ENCODE measurements at places on chromosomes 16 and 17.

GRCh38 chr17:17164676-17165075 lies 41.5 kb downstream of the PLD6 start:
- no peak for DNase-seq

GRCh38 chr16:10280262-10281170 lies 98.3 kb upstream of the GRIN2A start:
- no peak for DNase-seq

DNA sequence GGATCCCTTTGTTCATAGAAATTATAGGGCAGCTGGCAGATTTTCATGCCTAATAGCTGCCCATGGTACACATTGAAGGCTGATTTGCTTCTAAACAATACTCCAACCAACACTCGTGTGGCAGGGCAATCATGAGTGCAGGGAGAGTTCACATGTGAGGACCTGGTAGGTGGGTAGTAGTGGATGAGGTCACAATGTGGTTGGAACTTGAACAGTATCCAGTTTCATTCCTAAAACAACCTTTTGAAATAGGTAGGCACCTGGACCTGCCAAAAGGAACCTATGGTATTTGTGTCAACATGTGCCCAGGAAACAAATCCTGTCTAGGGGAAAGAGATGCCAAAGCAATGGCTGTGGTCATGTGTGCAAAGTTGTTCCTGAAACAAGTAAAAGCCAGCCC lies 32.8 kb downstream of the CCL4 start:
- DNase-seq = no peak

DNA sequence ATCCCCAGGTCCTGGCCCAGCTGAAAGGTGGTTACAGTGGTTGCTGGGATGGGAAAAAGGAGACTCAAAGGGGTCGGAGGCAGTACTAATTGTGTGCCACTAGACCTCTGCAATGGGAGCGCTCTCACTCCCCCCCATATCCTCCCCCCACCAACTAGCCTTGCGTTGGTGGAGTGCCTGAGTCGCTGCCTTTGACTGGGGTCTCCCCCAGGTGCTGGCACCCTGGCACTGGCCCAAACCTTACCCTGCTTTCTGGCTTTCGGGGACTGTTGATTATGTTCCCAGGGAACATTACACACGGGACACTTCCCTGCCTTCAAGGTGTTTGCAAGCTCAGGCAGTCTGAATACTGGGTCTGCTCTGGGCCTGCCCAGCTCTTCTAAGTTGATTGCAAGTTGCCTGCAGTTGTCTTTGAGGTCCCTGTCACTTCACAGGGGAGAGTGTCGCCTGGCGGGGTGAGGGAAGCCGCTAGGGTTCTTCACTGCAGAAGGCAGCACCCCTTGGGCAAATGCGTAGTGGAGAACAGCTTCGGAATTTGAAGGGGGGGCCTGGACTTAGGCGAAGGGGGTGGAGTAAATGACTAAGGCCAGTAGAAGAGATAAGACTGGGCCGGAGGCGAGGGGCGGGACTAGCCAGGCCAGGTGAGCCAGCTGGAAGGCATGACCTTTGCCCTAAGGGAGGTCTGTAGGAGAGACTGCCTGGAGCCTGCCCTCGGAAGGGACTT lies 98.0 kb downstream of the RAB11FIP4 start:
- DNase-seq = no peak

DNA sequence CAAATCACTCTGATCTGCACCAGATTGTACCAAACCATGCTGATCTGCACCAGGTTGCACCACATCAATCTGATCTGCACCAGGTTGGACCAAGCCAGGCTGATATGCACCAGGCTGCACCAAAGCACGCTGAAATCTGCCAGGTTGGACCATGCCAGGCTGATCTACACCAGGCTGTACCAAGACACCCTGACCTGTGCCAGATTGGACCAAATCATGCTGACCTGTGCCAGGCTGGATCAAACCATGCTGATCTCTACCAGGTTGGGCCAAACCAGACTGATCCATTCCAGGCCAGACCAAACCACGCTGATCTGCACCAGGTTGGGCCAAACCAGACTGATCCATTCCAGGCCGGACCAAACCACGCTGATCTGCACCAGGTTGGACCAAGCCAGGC lies 15.5 kb downstream of the QRICH2 start:
- DNase-seq = no peak

- no peak for DNase-seq
These were observed 5.0 kb downstream of the NFATC3 start for GRCh38 chr16:68090130-68090529.

DNA sequence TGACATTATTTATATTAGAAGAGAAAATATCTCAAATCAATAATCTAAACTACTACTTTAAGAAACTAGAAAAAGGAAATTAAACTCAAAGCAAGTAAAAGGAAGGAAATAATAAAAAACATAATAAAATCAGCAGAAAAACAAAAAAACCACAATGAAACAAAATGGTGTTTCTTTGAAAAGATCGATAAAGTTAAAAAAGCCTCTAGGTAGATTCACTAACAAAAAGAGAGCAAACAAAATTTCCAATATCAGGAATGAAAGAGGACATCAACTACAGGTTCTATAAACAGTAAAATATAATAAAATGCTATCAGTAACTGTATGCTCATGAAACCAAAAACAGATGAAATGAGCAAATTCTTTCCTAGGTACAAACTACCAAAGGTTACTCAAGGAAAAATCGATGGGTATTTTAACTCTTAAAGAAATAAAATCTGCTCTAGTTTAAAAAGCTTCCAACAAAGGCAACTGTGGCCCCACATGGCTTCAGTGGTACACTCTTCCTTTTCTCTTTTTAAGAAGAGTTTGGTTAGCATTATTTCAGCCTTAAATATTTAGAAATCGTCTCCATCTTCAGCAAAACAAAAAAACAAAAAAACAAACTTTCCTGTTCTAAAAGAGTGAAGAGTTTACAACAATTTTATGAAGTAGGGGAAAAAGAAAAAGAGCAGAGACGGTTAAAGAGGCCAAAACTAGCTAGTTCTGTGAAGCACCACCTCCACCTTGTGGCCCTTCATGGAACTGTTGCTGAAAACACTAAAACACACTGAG lies 102.2 kb downstream of the TRIM37 start:
- DNase-seq = peak; percentile 33

- no peak for DNase-seq
These were observed 19.4 kb upstream of the SSTR5 start for GRCh38 chr16:1053121-1053521.

DNA sequence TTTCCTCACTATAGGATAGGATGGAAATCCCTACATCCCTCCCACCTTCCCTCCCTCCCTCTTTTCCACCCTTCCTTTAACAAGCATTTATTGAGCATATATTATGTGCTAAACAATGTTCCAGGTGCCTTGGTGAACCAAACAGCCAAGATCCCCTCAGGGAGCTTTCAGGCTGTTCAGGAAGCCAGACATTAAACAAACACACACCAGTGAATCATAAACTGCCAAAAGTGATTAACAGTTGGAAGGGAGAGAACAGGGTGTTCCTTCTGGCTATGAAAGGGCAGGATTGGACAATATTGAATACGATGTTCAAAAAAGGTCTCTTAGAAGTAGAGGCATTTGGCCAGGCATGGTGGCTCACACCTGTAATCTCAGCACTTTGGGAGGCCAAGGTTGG lies 22.8 kb upstream of the CNEP1R1 start:
- no peak for DNase-seq

- no peak for DNase-seq
These were observed 28.9 kb downstream of the COX10 start for GRCh38 chr17:14098246-14098645.

- peak; percentile 46 for DNase-seq
These were observed 909 bp upstream of the RSL1D1 start for GRCh38 chr16:11852092-11852809.

GRCh38 chr17:29764748-29765147 lies 142.0 kb upstream of the CORO6 start:
- DNase-seq = no peak

DNA sequence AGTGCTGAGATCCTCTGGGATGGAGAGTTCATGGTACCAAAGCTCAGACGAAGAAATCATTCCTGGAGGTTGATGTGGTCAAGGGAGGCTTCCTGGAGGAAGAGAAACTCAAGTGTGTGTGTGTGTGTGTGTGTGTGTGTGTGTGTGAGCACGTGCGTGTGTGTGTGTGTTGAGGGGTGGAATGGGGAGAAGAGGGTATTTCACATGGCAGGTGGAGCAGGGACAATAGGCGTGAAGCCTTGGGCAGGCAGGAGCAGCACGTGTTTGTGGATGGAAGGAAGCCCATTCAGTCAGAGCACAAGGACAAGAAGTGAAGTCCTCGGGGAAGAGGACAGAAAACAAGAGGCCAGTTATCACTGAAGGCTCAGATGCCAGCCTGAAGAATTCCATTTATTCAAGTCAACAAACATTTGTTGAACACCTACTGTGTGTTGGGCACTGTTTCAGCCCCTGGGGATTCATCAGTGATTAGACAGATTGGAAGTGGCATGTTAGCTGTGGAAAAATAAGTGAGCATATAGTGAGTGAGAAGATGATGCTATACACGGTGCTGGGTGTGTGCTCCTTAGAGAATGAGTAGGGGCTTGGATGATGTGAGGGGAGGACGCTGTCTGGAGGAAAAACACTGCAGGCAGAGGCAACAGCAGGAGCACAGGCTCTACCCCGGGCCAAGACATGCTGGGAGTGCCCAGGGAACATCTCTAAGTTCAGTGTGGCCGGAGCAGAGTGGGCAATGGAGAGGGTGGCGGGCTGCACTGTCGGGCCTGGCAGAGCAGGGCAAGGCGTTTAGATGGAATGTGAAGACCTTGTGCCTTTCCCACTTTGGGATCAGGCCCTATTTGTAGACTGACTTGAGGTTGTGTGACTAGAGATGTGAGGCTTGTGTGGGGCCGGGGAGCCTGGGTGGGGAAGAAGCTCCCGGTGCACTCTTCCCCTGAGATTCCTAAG lies 267.1 kb downstream of the CBLN1 start:
- DNase-seq = no peak

GRCh38 chr17:72392056-72393010 lies 271.5 kb downstream of the SOX9 start:
- peak; percentile 88 for DNase-seq

GRCh38 chr16:84423416-84423837 lies 55.1 kb downstream of the ATP2C2 start:
- peak; percentile 42 for DNase-seq

GRCh38 chr17:40451420-40451819 lies 8.2 kb downstream of the IGFBP4 start:
- peak; percentile 98 for DNase-seq

GRCh38 chr17:83146347-83146746 lies 66.9 kb downstream of the METRNL start:
- no peak for DNase-seq

DNA sequence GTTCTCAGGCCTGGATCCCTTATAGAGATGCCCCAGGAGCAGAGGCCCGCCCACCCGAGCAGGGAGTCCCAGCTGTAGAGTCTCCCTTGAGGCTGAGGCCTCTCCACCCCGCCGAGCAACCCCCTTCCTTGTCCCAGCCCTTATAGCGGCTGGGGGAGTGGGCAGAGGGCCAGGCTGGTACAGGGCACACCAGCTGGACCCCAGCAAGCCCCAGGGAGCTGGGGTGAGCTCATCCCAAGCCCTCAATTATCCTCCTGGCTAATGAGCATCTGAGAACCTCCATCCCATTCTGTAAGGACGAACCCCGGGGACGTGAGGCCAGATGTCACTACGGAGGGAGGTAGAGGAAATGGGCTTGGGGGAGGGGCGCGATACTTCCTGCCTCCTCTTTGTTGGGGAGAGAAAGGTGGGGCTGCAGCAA lies 3.2 kb upstream of the SNN start:
- no peak for DNase-seq

- DNase-seq = no peak
These were observed 1.8 kb upstream of the HAPSTR1 start for GRCh38 chr16:9089660-9090059.

- DNase-seq = no peak
These were observed 31.6 kb upstream of the CDRT15 start for GRCh38 chr17:14268264-14268663.

DNA sequence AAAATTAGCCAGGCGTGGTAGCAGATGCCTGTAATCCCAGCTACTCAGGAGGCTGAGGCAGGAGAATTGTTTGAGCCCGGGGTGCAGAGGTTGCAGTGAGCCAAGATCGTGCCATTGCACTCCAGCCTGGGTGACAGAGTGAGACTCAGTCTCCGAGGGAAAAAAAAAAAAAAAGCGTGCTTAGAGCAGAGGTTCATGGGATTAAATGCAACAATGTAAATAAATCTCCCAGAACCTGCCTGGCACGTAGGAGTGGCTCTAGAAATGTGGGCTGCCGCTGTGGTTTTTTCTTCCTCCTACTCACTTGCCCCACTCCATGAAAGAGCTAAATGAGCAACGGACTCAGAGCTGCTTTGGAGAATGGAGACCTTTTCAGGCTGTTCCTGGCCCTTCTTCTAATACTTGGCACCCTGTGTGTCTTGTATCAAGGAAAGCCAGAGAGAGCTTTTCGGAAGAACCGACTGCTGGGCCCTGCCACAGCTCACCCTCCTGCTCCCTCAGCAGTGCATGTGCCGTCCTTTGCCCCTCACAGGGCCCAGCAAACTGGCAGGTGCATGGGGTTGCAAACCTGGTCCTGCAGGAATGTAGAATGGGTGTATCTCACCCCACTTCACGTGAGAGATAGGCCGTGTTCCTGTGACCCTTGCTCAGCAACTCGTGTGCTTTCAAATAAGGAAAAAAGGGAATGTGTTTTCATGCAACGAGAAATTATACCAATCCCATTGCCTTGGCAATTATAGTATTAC lies 52.0 kb downstream of the LDHD start:
- no peak for DNase-seq

DNA sequence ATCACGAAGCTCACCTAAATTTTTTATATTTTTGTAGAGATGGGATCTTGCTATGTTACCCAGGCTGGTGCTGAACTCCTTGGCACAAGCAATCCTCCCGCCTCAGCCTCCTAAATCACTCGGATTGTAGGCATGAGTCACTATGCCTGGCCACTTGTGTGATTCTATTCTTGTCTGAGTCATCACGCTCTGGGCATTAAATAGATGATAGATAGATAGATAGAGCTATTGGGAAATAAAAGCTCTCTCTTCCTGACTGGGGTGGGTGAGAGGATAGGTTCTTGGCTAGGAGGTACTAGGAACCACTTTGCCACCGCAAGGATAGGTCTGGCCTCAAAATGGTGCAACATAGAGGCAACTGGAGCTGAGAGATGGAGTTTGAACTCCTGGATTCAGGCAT lies 21.4 kb upstream of the CACNG3 start:
- DNase-seq = no peak

DNA sequence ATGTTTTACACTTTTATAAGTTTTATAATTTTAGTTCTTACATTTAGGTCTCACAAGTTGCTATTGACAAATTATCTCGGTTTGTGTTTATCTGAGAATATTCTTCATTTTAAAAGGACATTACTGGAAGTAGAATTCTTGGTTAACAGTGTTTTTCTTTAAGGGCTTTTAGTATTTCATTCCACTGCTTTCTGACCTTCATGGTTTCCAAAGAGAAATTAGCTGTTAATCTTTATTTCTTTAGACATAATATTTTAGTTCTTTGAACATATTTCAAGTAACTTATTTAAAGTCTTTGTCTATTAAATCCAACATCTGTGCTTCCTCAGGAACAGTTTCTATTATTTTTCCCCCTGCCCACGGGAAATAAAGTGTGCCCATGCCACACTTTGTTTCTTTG lies 240.1 kb upstream of the AXIN2 start:
- DNase-seq = no peak

GRCh38 chr17:79192503-79193351 lies 118.1 kb downstream of the ENGASE start:
- peak; percentile 12 for DNase-seq

Measured in fibroblast of lung (primary cell).